ENCODE measurements at places on chromosomes 12 and 14.

GRCh38 chr14:105941226-105942166 lies 415.1 kb downstream of the TMEM121 start:
- no peak for DNase-seq

DNA sequence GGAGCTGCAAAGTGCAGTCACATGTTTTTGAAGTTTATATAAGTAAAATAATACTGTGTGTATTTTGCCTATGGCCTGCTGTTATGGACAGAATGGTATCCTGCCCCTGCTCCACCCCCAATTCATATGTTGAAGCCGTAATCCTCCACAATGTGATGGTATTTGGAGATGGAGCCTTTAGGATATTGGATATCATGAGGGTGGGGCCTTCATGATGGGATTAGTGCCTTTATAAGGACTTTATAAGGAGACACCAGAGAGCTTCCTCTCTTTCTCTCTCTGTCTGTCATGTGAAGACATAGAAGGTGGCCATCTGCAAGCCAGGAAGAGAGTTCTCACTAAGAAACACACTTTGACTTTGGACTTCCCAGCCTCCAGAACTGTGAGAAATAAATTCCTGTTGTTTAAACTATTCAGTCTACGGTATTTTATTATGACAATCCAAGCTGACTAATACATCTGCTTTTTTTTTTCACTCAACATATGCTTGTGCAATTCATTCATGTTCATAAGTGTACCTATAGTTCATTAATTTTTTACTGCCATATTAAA lies 3.1 kb upstream of the CHPT1 start:
- DNase-seq, result no peak

GRCh38 chr14:87387806-87388205 lies 605.2 kb downstream of the GALC start:
- no peak for DNase-seq

GRCh38 chr12:64780531-64781279 lies 21.5 kb upstream of the GNS start:
- peak; percentile 18 for DNase-seq

DNA sequence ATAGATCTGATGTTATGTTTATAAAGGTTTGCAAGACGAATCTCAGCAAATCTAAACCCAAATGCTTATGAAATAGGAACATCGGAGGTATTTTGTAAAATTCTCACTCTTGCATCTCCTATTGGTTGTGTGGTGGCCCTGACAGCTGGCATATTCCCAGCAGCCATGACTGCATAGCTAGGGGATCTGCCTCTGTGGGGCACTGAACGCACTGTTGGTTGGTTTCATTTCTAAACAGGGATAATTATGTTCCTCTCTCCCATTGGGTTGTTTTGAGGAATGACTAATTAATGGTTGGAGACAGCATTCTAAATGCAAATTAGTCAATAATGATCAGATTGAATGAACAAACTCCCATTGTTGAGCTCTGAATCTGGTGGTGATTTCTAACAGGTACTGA lies 2.7 kb upstream of the BEST3 start:
- no peak for DNase-seq

All from CD4-positive, alpha-beta T cell treated with Interleukin-17A for 4 hours (primary cell).